ENCODE measurements at places on chromosomes 6 and 20.

- DNase-seq, result no peak
These were observed 96.5 kb upstream of the TBX18 start for GRCh38 chr6:84860920-84861319.

- no peak for DNase-seq
These were observed 78.3 kb downstream of the SCAND1 start for GRCh38 chr20:35876033-35876320.

GRCh38 chr20:2829376-2829775, 11.1 kb downstream of the PCED1A start:
- DNase-seq, result no peak

DNA sequence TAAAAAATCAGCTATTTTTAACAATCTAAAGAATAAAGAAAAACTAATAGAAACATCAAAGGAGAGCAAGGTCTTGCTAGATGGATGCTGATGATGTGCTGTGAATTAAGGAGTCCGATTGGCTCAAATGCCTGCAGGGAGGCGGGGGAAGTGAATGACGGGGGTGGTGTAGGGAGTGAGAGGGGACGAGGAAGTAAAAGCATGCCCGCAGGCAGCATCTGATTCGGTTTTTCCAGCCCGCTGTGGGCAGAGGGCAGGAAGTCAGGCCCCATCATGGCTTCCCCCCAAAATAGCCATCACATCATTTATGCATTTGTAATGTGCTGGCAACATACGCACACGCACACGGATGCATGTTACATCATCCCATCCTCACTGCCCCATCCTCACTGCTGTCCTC, 10.3 kb downstream of the RSPO4 start:
- DNase-seq, result no peak

- DNase-seq, result no peak
These were observed 251.4 kb downstream of the DLL1 start for GRCh38 chr6:170039156-170040114.

DNA sequence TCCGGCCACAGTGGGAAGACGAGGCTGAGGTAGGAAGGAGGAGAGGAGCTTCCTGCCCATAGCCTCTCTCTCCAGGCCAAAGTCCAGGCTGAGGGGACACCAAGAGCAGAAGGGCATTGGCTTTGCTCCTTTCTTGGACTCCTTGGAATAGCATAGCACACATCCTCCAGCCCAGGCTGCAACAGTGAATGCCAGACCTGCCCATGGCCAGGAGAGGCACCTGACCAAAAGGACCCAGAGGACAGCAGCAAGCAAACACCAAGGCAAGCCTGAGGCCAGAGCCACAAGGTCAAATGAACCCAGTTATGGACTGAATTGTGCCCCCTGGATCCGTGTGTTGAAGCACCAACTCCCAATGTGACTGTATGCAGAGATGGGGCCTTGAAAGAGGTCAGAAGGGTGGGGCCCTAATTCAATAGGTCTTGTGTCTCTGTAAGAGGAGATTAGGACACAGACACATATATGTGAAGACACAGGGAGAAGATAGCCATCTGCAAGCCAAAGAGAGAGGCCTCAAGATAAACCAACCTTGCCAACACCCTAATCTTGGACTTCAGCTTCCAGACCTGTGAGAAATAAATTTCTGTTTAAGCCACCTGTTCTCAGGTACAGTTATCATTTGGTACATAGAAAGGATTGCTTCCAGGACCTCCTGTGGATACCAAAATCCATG, 126.5 kb upstream of the NXT1 start:
- no peak for DNase-seq

- DNase-seq, result no peak
These were observed 11.2 kb upstream of the SPAG4 start for GRCh38 chr20:35604449-35604747.

- no peak for DNase-seq
These were observed 575.3 kb downstream of the RNF144B start for GRCh38 chr6:18962361-18962905.

GRCh38 chr20:42406826-42407225, 782.9 kb downstream of the PTPRT start:
- no peak for DNase-seq

DNA sequence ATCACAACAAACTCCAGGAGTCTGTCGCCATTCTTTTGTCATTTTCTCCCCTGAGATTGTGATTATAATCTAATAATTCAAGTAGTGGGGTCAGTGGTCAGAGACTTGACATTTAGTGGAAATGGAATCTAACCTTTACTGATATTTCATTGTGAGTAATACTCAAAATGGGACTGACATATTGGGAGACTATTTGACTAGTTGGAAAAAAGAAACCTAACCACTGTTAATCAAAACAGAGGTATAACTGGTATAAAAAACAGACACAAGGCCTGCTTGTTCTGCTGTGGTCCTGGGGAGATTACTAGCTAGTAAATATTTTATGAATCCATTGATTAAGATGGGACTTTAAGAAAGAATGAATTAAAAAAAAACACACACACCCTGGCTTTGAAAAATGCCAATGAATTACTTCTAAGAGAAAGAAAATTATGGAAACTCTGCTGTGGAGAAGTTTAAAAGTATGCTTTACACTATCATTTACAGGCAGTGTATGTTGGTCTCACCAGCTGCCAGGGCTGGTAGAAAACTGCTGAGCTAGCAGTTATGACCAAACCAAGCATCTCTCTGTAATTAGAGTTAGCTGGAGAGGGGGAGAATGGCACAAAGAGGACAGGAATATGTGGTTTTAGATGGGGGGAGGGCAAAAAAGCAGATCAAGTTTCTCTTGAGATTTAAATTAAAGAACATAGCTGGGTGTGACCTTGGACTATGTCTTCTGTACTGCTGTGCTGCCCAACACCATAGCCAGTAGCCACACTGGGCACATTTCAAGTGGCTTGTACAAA, 103.7 kb downstream of the FYN start:
- DNase-seq, result no peak

GRCh38 chr6:41063884-41064285, 8.3 kb downstream of the OARD1 start:
- DNase-seq, result no peak

- no peak for DNase-seq
These were observed 20.7 kb downstream of the CGA start for GRCh38 chr6:87074101-87074621.

GRCh38 chr6:139372326-139373153, 1.9 kb downstream of the CITED2 start:
- DNase-seq, result no peak
